Activated CD4-positive, alpha-beta memory T cell treated with anti-CD3 and anti-CD28 coated beads for 36 hours (primary cell): ENCODE measurements at places on chromosomes 12 and 14. TPM values are rescaled to one million over a fixed set of nuclear protein-coding genes. Genes with fewer than 3 reads are reported as not detected.
A peak's percentile ranks its signal among the peaks of the same experiment; 100 is the strongest.

The SUPT16H gene
- total RNA-seq = 156 TPM

The HNRNPA1 gene
- 2,080 TPM for total RNA-seq

GRCh38 chr12:105431537-105432100 lies 101.1 kb downstream of the C12orf75 start:
- DNase-seq = no peak

- no peak for DNase-seq
These were observed 70.5 kb downstream of the GPR65 start for GRCh38 chr14:88075269-88075981.

GRCh38 chr12:1634590-1635191 lies 5.7 kb downstream of the WNT5B start:
- DNase-seq = peak; percentile 75

The CKAP4 gene
- 19.0 TPM for total RNA-seq

GRCh38 chr14:50338587-50338986 lies 26.5 kb downstream of the DMAC2L start:
- no peak for DNase-seq

DNA sequence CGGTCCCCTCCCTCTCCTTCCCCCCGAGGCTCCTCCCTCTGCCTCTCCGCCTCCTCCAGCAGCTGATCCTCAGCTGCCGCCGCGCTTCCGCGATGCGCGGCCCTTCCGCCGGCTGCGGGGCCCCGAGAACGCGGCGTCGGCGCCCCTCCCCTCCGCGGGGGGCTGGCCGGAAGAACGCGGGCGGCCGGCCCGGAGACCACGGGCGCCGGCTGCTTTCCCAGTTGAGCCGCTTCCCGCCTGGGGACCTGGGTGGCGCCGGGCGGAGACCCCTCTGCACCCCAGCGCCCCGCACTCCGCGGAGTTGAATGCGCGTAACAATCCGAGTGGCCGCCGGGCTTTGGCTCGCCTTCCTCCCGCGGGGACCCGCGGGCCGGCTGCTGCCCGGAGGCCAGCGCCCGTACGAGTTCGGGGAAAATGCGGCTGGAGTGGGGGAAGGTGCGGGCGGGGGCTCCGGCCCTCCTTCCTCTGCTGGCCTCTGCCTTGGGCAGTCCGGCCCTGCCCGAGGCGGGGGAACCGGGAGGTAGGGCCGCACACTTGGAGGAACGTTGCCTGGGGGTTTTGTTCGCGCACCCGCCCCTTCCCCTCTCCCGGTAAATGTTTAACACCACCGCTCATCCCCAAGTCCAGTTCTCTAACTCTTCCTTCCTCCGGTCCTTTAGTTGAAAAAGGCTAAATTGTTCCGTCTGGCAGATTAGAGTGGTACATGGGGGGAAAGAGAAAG lies 393 bp upstream of the DCAF5 start:
- no peak for DNase-seq

The TCL1B gene
- not detected for total RNA-seq

DNA sequence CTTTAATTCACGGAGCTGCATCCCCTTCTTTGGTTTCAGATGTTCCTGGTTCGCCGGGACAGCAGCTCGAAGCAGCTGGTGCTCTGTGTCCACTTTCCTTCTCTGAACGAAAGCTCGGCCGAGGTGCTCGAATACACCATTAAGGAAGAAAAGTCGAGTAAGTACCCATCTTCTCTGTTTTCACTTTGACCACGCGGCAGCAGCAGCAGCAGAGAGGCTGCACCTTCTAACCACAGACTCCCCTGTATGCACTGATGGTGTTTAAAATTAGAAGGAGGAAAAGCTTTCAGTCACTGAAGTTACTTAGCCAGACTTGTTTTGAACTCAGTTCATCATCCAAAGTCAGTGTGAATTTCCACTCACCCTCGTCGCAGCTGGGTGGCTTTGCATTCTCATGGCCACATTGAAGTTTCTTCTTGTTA lies 63.8 kb downstream of the RIN3 start:
- peak; percentile 53 for DNase-seq

DNA sequence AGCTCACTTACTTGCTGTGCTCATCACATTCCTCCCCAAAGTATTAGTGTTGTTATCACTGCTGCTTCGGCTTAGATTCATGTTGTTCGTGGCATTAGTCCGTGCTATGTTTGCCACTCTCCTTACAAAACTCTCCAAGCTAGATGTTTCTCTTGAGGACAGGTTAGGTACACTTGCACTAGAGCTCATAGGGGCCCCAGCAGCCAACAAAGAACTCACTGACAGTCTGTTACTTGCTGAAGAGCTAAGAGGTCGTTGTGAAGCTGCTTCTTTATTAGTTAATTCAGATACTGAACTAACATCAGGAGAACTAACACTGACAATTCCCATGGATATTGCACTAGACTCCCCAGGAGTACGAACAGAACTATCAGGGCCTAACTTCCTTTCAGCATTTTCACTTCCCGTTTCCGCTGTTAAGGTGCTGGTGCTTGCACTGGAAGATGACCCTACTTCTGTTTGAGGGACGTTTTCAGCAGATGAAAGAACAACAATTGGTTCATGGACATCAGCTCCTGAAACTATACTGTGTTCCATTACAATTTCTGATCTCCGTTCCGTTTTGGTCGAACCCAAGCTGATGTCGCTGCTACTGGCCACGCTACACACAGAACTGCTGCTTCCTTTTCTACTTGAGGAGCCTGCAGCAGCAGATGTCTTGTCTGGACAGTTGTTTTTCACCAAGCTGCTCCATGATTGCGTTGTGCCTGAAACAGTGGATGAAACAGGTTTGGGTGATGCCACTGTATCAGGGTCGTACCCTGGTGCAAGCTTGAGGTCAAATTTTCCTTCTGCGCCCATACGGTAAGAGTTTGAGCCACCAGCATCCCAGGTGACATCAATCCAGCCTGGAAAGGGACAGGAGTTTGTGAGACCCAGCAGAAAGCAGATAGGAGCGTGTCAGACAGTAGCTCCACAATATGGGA lies 78.7 kb downstream of the HECTD1 start:
- no peak for DNase-seq

The COCH gene
- total RNA-seq = 0.75 TPM

The POLE2 gene
- total RNA-seq = 41.3 TPM

The ANO4 gene
- total RNA-seq = not detected

The SRSF5 gene
- 303 TPM for total RNA-seq

The DACT1 gene
- 4.3 TPM for total RNA-seq

The AP5M1 gene
- 31.1 TPM for total RNA-seq

DNA sequence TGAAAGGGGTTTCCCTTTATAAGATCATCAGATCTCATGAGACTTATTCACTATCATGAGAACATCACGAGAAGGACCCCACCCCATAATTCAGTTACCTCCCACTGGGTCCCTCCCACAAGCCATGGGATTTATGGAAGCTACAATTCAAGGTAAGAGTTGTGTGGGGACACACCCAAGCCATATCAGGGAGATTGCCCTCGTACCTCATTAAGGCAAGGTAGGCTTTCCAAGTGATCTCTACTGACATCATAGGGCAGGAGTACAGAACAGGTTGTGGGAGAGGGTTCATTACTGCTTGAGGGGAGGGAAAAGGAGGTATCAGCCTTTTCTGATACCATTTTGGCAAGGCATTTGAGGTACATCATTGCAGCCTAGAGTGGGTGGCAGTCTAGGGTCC lies 524.6 kb downstream of the PRKD1 start:
- DNase-seq = no peak

GRCh38 chr14:58167057-58167456 lies 15.0 kb upstream of the ARMH4 start:
- DNase-seq = no peak

DNA sequence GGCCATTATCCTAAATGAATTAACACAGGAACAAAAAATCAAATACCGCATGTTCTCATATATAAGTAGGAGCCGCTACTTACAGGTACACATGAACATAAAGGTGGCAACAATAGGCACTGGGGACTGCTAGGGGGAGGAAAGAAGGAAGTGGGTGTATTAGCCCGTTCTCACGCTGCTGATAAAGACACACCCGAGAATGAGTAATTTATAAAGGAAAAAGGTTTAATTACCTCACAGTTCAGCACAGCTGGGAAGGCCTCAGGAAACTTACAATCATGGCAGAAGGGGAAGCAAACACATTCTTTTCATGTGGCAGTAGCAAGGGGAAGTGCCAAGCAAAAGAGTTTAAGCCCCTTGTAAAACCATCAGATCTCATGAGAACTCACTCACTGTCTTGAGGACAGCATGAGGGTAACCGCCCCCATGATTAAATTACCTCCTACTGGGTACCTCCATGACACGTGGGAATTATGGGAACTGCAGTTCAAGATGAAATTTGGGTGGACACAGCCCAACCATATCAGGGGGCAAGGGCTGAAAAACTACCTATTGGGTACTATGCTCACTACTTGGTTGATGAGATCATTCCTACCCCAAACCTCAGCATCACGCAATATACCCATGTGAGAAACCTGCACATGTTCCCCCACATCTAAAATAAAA lies 16.4 kb upstream of the MIA2 start:
- no peak for DNase-seq

The PDE3A gene
- total RNA-seq = not detected

The MYH6 gene
- total RNA-seq = not detected

DNA sequence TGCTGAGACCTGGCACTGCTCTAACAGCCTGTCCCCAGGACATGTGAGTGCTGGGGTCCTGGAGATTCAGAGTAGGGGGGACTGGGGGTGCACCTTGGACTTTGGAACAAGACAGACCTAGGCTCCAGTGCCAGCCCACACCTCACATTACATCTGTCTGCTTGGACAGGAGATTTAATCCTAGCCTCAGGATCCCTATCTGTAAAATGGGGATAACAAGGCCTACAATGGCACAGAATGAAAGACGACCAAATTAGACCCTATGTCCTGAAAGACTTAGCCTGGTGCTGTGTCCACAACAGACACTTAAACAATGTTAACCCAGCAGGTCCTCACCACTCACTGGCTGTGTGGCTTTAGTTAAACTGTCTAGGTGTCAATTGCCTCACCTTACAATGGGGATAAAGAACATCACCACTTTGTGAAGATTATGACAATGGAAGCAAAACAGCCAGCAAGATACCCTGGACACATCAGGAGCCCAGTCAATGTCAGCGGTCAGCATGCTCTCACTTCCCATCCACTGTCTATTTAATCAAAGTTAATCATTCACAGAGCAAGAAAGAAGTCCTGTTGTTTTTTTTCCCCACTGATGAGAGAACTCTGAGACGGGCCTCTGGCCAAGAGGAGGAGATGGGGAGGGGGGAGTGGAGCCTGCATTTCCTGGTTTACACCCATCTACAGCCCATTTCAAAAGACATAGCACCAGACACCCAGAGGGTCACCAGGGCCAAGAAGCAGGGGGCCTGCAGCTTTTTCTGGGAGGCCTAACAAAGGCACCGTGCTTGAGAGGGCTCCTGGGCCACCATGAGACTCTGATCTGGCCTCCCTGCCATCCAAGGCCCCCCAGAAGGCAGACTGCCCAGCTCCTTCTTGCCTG lies 40.6 kb downstream of the ACTN1 start:
- no peak for DNase-seq
